Epithelial cell of esophagus (primary cell): ENCODE measurements at places on chromosomes 2 and 18.
A peak's percentile ranks its signal among the peaks of the same experiment; 100 is the strongest.

GRCh38 chr2:38174646-38175423 lies 98.9 kb upstream of the CYP1B1 start:
- peak; percentile 97 for DNase-seq

- DNase-seq: no peak
These were observed 153.2 kb upstream of the MYO3B start for GRCh38 chr2:170024721-170025120.

DNA sequence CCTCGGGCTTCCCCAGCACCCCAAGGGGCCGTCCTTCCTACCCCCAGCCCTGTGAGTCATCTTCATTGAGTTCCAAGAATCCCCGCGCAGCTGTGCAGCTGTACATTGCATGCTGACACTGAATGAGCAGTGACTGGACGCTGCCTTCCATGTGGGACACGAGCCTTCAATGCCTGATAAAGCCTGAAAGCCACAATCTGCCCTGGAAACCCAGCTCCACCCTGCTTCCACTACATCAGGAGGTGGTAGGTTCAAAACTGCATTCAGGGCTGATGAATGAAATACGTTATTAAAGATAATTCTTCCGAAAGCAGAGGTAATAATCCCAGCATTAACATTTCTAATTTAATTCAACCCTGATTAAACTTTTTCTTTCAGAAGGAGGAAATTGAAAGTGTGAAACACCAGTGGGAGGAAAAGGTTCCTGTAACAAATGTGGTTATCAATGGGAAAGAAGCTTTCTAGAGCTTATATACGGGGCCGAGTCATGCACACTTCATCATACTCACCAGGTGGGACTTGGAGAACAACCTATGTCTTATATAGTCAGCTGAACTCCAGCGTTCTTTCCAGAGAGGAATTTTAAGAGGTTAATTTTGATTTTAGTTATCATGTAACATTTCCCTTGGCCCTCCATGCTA lies 360.1 kb downstream of the LPIN1 start:
- DNase-seq: peak; percentile 96

- peak; percentile 22 for DNase-seq
These were observed 65.0 kb upstream of the OTOF start for GRCh38 chr2:26542676-26543505.

- no peak for DNase-seq
These were observed 119.2 kb upstream of the SCN7A start for GRCh38 chr2:166613226-166613625.

- DNase-seq: peak; percentile 0
These were observed 65.6 kb downstream of the NOL4 start for GRCh38 chr18:34158881-34159690.

- no peak for DNase-seq
These were observed 11.1 kb upstream of the MAPRE3 start for GRCh38 chr2:26959331-26959730.

- peak; percentile 90 for DNase-seq
These were observed 384.1 kb downstream of the ERBB4 start for GRCh38 chr2:212154477-212154878.

GRCh38 chr2:36634981-36635597 lies 37.1 kb upstream of the FEZ2 start:
- DNase-seq: no peak

- DNase-seq: no peak
These were observed 213.3 kb upstream of the HNRNPA3 start for GRCh38 chr2:176999301-176999700.

- DNase-seq: no peak
These were observed 243.9 kb upstream of the SIX2 start for GRCh38 chr2:45253151-45253550.

GRCh38 chr18:58222432-58223125 lies 178.6 kb downstream of the NEDD4L start:
- peak; percentile 81 for DNase-seq

- DNase-seq: no peak
These were observed 255.4 kb downstream of the ALPK2 start for GRCh38 chr18:58373481-58373880.

GRCh38 chr2:218039171-218039570 lies 29.9 kb upstream of the RUFY4 start:
- DNase-seq: peak; percentile 84

GRCh38 chr18:6950641-6951040 lies 167.0 kb downstream of the LAMA1 start:
- no peak for DNase-seq

- no peak for DNase-seq
These were observed 387.6 kb upstream of the SPRED2 start for GRCh38 chr2:65819963-65820362.

DNA sequence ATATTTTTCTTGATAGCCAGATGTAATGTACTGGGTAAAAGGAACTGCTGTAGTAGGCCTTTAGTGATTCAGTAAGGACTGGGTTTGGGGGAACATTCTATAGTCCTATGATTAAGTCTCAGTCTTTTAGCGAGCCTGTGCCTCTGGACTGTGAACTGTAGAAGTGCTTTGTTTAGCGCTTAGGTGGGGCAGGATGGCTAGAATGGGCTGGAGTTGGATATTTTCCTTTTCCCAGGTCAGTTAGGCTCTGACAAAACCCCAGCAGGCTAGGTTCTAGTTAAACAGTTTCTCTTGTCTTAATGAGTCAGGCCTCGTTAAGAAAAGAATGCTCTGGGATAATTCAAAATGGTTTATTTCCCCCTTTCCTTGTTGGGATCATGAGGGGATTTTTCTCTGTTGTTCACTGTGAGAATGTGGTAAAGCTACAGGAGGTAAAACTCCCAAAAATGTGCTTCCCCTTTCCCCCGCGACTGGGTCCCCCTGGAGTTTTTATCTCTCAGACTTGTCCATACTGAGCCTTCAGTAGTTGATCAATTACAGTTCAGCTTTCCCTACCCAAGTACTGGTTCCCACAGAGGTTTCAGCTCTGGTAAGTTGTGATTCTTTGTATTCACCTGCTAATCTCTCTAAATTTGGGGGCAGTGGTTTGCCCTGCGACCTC lies 31.5 kb downstream of the EHBP1 start:
- no peak for DNase-seq

GRCh38 chr2:237299906-237300305 lies 114.1 kb downstream of the COL6A3 start:
- peak; percentile 98 for DNase-seq

DNA sequence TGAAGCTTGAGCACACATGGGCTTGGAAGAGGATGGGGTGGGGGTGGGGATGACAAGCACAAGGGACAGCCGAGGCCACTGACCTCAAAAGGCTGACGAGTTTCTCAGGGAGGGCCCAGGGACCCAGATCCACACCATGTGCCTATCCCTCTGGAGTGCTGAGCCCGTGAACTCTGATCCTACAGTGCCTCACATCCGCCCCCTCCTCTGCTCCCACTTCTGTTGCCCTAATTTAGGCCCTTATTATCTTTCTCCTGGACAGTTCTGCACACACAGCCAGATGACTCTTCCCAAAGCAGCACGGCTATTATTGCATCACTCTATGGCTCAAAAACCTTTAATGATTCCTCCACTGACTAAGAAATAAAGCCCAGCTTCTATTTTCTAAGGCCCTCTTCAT lies 24.8 kb downstream of the CYRIA start:
- no peak for DNase-seq
